NCI-H2081 treated with DMSO at 0.1 percent for 48 hours (cell line): ENCODE measurements at places on chromosomes 6 and 20.

GRCh38 chr6:3422435-3423070 is 34.3 kb downstream of the SLC22A23 start:
- no peak for DNase-seq

- no peak for DNase-seq
These were observed 26.6 kb upstream of the MYT1 start for GRCh38 chr20:64137598-64138031.

- DNase-seq, result no peak
These were observed 229.7 kb downstream of the MAFB start for GRCh38 chr20:40459299-40459698.

GRCh38 chr20:4794846-4795245 is 73.1 kb downstream of the PRND start:
- no peak for DNase-seq

DNA sequence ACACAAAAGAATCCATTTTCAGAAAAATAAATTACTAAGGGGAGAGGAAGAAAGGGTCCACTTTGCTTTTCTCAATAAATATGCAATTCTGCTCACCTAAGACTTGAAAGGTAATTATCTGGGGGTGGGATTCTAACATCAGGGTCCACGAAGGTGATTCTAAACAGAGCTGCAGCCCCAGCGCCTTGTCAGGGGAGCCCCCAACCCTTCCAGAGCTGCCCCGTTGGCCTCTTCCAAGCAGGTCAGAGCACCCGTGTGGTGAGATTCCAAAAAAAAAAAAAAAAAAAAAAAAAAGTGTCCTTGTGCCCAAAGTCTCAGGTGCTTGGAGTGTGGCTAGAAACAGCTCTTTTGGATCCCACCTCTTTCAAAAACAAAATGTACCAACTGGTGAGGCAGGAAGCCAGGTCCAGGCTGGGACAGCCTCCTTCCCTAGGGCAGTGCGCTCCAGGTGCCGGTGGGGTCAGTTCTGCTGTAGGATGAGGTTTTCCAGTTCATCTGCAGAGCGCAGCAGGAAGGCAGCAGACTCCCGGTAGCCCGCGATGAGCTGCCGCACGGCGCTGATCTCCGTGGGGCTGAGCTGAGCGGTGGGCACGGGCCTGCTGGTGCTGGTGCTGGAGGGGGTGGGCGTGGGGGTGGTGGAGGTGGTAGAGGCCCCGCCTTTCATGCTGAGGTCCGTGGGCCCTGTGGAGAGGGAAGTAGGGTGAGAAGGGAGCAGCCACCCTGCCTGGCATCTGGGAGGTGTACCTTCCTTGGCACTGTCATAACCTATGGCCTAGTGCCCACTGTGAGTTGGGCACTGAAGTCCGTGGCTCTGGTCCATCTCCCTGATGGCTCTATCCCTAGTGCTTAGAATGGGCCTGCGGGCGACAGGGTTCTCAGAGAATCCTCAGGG is 89.3 kb downstream of the ASXL1 start:
- DNase-seq, result no peak

DNA sequence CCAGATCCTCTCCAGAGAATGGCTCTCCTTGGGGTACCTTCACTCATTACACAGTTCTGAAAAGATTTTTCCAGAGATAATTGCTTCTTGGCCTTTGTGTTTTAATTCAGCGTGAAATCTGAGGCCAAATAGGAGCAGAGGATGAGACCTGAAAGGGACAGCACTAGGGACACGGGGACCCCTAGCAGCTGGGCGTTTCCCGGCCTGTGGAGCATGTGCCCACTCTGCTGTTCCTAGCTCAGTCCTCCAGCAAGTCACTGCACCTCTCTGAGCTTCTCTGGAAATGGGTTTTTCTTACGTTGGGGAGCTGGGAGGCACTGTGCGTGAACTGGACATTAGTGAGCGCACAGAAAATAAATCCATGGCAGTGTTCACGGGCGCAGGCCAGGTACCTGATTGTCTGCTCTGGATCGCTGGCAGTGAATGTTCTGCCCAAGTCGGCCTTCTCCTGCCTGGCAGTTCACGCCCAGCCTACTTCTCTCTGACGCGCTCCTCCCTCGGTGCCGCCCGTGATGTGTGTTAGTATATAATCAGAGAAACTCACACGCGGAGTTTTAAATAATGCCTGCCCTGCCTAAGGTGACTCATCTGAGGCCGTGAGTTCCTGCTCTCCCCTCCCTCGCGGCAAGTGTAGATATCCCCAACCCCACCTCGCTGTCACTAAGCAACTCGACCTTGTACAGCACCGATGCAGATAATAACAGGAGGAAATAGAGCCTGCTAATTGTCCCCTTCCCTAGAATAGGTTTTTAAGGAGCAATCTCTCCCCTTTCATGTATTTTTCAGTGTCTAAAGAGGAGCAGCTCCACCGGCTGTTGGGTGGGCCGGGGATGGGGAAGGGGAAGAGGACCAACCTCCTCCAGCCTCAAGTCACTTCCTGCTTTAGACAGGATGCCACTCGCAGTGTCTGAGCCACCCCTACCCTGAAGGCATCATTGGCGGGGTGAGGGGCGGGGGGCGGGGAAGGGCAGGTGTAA is 2.7 kb upstream of the TUBB2A start:
- DNase-seq, result peak; percentile 35

GRCh38 chr6:131923356-131923755 is 27.8 kb downstream of the CCN2 start:
- DNase-seq, result no peak

DNA sequence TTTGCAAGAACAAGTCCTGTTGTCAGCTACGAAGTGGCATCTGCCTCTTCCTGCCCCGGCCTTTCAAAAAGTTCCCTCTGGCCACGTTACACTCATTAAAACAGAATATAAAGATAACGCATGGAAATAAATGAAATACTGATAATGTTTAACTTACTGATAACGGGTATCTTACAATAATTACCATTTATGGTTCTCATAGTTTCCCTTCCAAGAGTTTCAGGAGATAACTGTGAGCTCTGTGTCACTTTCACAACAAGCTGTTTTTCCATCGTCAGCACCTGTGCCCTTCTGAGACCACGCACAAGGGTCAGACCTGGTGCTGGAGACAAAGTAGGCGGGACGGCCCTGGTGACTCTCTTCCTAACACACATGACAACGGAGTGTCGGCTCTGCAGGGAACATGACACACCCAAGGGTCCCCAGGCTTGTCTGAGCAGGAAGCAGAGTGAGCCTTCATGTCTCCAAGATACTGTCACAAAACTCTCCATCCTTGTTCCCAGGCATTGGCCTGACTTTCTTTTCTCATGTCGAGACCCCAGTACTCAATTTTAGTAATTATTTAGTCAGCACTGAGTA is 86.2 kb upstream of the THBS2 start:
- no peak for DNase-seq

- DNase-seq, result no peak
These were observed 735 bp downstream of the FAM135A start for GRCh38 chr6:70413992-70414494.

GRCh38 chr6:76768556-76768955 is 694.7 kb downstream of the HTR1B start:
- DNase-seq, result no peak

DNA sequence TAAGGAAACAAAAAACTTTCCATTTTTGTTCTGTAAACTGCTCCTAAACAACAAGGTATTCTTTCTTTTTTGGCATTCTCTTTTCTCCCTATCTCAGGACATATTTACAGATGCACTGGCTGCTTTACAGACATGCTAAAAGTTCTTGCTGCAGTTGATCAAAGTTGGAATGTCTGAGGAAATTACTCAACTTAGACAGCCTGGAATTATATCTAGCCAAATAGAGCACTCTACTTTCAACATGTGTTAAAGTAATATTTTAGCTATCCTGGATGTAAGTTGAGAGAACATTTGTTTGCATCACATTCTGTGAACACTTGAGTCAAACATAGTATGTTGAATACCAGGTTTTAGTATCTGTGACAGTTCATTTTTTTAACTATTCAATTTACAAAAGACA is 24.8 kb downstream of the TASP1 start:
- no peak for DNase-seq

DNA sequence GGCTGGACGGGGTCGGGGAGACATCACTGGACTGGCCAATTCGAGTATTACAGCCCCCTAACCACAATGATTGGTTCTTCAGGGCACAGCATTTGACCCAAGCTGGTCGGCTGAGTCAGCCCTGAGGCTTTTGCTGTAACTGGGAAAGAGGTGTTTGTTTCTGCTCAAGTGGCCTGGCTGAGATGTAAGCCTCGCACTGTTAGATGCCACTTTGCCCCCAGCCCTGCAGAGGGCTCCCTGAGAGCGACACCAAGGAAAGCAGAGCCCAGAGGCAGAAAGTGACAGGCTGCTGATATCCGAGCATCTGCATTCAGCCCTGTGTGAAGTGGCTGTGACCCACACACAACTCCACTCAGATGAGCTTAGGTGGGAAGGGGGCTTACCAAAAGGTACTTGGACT is 19.4 kb downstream of the ERGIC3 start:
- DNase-seq, result no peak

GRCh38 chr6:29071831-29072723 is 15.0 kb downstream of the OR2B3 start:
- no peak for DNase-seq

- no peak for DNase-seq
These were observed 26.4 kb upstream of the UST start for GRCh38 chr6:148720406-148720805.

DNA sequence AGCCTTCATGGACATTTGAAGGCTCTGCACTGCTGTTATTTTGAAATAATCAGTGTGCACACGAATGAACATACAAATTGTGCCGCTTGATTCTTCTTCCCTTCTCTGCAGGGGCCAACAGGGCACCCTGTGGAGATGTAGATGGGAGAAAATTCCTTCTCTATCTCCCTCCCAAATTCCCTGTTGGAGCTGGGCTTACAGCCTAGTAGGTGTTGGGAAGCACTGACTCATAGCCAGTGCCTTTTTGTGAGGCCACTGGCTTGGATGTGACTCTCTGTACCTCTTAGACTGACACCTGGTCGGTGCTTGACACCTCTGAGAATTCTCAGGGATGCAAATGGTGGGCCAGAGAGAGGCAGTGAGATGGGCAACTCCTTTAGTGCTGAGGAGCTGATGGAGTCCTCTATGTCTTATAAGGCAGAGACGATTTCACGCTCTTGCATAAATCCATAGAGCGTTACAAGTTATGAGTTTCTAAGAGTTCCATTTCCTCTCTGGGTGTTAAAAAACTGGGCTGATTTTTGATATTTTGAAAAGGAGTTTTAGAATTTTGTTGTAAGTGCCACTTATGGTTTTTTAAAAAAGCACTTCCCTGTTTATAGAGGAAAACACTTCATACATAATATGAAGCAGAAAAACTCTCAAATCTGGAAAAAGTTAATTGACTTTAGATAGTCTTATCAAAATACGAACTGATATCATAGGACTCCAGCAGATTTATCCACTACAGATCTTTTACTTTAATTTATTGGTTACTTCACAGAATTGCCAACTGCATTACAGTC is 89.8 kb upstream of the MAP3K7 start:
- no peak for DNase-seq

GRCh38 chr6:142851601-142852000 is 93.4 kb downstream of the HIVEP2 start:
- DNase-seq, result no peak

DNA sequence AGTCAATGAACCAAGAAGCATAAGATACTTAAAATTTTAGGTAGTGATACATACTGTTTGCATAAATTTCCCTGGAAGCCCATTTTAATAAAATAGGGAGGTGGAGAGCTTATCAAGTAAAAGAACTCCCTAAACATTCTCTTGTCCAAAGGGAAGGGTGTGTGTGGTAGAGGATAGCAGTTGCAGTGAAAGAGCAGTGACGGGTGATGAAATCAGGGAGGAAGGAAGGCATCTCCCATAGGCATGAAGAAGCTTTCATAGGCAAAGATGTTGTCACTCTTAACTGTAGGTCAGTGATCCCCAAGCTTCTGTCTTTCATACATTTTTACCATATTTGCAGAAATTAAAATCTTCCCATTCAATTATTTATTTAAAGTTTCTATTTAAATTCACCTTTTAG is 60.0 kb upstream of the ZNF831 start:
- no peak for DNase-seq

GRCh38 chr6:3813150-3813780 is 35.9 kb upstream of the FAM50B start:
- no peak for DNase-seq

GRCh38 chr20:43190332-43190953 is 737 bp upstream of the PTPRT start:
- DNase-seq, result no peak

DNA sequence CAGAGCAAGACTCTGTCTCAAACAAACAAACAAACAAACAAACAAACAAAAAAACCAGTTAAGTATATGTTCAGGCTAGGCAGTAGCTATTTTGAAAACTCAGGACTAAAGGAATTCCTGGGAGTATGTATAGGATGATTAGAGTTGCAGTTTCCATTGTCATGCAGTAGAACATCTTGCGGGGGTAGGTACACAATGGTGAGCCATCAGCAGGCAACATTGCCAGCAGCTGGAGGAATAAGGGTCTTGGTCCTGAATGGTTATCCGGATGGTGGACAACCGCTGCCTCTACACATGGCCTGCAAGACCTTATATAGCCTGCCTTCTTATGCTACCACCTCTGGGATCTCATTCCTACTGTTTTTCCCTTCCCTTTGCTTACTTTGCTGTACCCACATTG is 297.5 kb downstream of the SOX4 start:
- no peak for DNase-seq

- DNase-seq, result no peak
These were observed 33.9 kb upstream of the HS3ST5 start for GRCh38 chr6:114376611-114377175.

- DNase-seq, result no peak
These were observed 27.9 kb upstream of the SGK1 start for GRCh38 chr6:134345789-134346188.

- no peak for DNase-seq
These were observed 18.6 kb downstream of the KCNK17 start for GRCh38 chr6:39295611-39296011.

DNA sequence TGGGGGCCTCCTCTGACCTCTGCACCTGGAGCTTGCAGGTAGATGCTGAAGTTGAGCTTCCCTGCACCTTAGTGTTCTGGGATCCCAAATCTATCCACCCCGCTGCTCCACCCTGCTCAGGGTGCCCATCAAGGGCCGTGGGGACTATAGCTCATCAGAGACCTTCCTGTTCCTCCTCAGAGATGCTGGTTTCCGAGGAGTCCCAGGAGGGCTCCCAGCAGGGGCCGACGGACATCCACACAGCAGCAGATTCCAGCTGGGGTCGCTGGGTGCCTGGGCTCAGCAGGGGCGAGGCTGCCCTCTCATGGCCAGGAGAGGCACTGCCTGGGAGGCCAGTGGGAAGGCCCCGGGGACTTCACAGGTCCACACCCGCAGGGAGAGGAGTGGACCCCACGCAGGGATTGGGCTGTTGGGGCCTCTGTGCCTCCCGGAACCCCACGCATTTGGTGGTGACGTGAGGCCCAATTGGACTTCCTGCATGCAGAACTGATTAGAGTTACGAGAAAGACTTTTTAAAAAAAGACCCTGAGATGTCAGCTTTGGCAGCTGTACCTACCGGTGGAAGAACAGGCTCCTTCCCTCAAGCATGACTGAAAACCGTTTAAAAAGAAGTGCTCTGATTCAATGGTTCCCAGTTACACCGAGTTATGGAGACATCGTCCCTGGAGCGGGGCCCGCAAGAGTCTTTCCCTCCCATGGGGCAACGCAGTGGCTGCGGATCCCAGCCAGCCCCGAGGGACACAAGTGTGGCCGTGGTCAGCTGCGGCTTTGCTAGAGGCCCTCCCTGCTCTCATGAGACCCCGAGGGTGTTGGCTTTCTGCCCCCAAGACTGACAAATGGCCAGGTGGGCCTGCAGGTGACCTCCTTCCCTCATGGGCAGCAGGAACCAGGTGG is 25.3 kb upstream of the SLCO4A1 start:
- no peak for DNase-seq

- DNase-seq, result no peak
These were observed 191.4 kb downstream of the NFATC2 start for GRCh38 chr20:51350941-51351631.

- no peak for DNase-seq
These were observed 41.5 kb downstream of the ELMO2 start for GRCh38 chr20:46364670-46365486.
